Thymus (tissue), 14 donors: ENCODE measurements at places on chromosomes 5 and 9. TPM values are rescaled to one million over a fixed set of nuclear protein-coding genes. Genes with fewer than 3 reads are reported as not detected.
A peak's percentile ranks its signal among the peaks of the same experiment; 100 is the strongest.

GRCh38 chr5:139650689-139651042, 2.5 kb downstream of the CXXC5 start:
- H3K27me3 ChIP-seq = peaks cover 23% of the 10 kb centered on the region
- no peaks in the 10 kb centered on the region for H3K36me3 ChIP-seq
- no peak for DNase-seq
- H3K4me3 ChIP-seq = peak overlapping the region; percentile 93
- peak overlapping the region; percentile 75 for H3K27ac ChIP-seq

GRCh38 chr5:96037128-96037527, 75.5 kb upstream of the ELL2 start:
- H3K36me3 ChIP-seq = no peaks in the 10 kb centered on the region
- DNase-seq = no peak
- no peak overlapping the region for H3K4me3 ChIP-seq
- no peaks in the 10 kb centered on the region for H3K4me1 ChIP-seq
- no peaks in the 10 kb centered on the region for H3K27me3 ChIP-seq

DNA sequence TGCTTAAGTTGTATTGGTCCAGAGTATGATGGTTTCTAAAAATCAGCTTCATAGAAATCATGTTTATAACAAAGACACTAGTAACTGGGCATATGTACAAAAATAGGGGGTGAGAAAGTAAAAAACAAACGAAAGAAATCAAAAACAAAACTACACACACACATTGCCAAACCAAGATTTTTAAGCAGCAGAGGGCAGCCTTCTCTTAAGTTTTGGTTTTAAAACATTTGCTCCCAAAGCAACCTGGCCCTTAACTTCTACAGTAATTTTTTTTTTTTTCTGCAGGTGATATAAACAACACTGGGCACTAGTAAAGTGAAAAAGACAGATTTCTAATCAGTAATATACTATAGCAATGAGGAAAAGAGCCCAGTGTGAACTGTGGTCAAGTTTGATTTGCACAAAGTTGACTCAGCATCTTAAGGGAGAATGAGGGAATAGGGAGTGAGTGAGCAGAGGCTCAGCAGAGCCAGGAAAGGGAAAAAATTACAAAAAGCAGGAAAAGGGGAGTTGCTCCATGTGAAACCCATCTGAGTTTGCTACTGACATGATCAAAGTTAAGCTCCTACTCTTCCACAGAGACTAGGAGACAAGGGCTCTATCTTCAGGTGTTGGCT, 13.4 kb upstream of the GAPT start:
- no peaks in the 10 kb centered on the region for H3K27me3 ChIP-seq
- no peaks in the 10 kb centered on the region for H3K4me1 ChIP-seq
- H3K27ac ChIP-seq = no peak overlapping the region
- no peak for DNase-seq

DNA sequence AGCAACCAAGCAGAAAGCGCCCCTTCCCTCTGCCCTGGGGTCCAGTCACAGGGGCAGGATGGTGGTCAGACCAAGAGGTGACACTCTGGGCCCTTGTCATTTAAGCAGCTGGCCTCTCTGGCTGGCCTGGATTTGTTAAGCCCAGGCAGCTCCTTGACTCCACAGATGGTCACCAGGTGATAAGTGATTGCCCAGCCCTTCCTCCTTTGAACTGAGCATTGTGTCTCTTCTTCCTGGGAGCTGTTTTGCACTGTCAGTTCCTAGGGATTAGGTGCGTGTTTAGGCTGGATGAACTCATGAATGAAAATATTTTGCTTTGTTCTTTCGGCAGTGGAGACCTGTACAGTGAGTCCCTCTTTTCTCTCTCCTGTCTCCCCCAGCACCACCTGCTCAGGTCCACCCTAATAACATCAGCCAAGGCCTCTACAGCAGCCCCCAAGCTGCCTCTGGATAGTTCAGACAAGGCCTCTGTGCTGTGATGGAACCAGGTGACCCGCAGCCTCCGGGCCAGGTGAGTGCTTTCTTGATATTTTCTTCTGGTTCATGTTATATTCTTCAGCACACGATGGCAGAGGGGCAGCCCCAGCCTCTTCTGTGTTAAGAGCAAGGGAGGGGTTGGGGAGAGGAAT, 139.7 kb upstream of the PITX1 start:
- no peaks in the 10 kb centered on the region for H3K36me3 ChIP-seq
- H3K27ac ChIP-seq = no peak overlapping the region
- DNase-seq = no peak
- H3K27me3 ChIP-seq = no peaks in the 10 kb centered on the region
- H3K4me1 ChIP-seq = no peaks in the 10 kb centered on the region
- no peak overlapping the region for H3K4me3 ChIP-seq

Gene PRUNE2
- 3.4 TPM for total RNA-seq

- no peak overlapping the region for H3K27ac ChIP-seq
- no peaks in the 10 kb centered on the region for H3K36me3 ChIP-seq
- no peak overlapping the region for H3K4me3 ChIP-seq
- DNase-seq = peak; percentile 10
- H3K27me3 ChIP-seq = no peaks in the 10 kb centered on the region
Observed at GRCh38 chr5:150562832-150563231, 54.9 kb downstream of the NDST1 start.

DNA sequence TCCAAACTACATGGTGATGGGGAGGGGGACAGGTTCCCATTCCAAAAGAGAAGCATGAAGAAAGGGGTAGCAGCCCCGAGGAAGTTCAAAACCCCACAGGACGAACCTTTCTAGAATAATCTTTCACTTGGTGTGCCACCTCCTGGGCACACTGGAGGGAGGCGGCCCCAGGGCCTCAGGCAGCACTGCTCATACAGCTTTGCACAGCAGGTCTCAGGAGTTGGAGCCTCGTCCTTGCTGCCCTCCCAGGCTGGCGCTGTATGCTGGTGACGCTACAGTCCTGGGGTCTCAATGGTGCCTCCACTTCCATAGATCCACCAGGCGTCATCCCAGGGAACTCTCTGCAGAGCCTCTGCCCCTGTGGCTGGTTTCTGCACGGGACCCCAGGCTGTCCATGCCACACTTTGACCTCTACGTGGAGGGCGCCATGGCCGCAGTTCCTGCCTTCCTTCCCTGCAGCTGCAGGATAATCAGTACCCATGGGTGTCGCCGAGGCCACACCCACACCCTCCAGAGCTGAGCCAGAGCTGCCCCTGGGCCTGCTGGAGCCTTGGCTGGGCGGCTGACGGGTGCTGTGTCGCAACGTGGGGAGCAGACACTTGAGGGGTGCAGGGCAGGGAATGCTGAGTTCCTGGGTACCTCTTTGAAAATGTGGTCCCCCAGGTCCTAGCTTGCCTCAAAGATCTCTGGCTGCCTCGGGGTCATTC, 95.3 kb downstream of the COL5A1 start:
- H3K4me1 ChIP-seq = peaks cover 2% of the 10 kb centered on the region
- H3K36me3 ChIP-seq = no peaks in the 10 kb centered on the region
- no peak for DNase-seq
- H3K27me3 ChIP-seq = no peaks in the 10 kb centered on the region
- no peak overlapping the region for H3K27ac ChIP-seq

DNA sequence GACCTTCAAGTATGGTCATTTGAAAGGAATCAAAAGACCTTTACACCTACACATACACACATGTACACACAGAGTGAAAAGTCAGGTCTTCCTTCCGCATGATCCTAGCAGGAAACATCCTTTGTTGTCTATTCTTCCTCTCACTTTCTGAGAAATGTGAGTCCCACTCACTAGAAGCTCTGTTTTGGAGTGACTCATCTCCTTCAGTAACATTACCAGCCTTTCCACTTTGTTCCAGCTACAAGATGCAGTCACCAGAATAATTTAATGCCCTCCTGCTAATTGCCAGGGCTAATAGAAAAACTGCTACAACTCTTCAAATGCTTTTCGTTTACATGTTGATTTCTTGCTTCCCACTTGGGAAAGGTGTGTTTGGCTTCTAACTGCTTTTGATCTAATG, 417.3 kb downstream of the RASEF start:
- no peaks in the 10 kb centered on the region for H3K27me3 ChIP-seq
- no peaks in the 10 kb centered on the region for H3K36me3 ChIP-seq
- no peak for DNase-seq
- H3K27ac ChIP-seq = no peak overlapping the region

DNA sequence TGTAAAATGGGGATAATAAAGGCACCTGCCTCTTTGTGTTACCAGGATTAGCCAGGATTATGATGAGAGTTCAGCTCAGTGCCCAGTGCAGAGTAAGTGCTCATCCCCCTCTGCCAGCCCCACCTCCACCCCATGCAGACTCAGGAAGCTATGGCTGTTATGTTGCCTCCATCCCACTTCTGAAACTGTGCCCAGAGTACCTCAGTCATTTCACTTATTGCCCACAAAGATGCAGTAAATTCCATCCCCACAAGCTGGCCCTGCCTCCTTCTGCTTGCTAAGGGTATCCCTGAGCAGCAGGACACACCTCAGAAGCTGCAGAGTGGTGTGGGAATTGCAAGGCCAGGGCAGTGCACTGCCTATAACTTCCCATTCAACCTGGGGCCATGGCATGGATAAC, 415.1 kb downstream of the SPOCK1 start:
- no peaks in the 10 kb centered on the region for H3K4me1 ChIP-seq
- H3K27ac ChIP-seq = no peak overlapping the region
- H3K36me3 ChIP-seq = no peaks in the 10 kb centered on the region
- H3K27me3 ChIP-seq = no peaks in the 10 kb centered on the region

Gene NDST1
- total RNA-seq = 2.8 TPM

Gene RNF183
- 0.24 TPM for total RNA-seq

- H3K27me3 ChIP-seq = no peaks in the 10 kb centered on the region
- no peaks in the 10 kb centered on the region for H3K4me1 ChIP-seq
- H3K4me3 ChIP-seq = no peak overlapping the region
- no peak for DNase-seq
Observed at GRCh38 chr5:110397281-110397680, 329.2 kb downstream of the TMEM232 start.

Gene PGM5
- 4.3 TPM for total RNA-seq

DNA sequence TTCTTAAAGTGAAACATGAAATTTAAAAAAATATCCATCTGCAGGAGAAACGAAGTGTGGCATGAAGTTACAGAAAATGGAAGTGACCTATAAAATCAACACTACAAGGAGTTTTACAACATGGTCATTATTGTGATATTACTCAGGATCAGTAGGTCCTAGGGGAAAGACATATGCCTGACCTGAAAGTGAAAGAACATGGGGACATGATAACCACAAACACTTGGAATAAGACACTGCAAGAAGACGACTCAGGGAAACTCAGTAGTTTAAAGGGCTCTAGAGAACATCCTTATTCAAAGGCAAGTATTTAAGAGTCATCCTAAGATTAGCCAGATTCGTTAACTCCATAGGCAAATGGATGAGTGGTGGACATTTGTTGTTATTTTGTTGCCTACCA, 19.9 kb upstream of the LPAR1 start:
- DNase-seq = no peak
- H3K27me3 ChIP-seq = no peaks in the 10 kb centered on the region

Gene IL7R
- total RNA-seq = 167 TPM

Gene POLR3G
- total RNA-seq = 3.3 TPM

DNA sequence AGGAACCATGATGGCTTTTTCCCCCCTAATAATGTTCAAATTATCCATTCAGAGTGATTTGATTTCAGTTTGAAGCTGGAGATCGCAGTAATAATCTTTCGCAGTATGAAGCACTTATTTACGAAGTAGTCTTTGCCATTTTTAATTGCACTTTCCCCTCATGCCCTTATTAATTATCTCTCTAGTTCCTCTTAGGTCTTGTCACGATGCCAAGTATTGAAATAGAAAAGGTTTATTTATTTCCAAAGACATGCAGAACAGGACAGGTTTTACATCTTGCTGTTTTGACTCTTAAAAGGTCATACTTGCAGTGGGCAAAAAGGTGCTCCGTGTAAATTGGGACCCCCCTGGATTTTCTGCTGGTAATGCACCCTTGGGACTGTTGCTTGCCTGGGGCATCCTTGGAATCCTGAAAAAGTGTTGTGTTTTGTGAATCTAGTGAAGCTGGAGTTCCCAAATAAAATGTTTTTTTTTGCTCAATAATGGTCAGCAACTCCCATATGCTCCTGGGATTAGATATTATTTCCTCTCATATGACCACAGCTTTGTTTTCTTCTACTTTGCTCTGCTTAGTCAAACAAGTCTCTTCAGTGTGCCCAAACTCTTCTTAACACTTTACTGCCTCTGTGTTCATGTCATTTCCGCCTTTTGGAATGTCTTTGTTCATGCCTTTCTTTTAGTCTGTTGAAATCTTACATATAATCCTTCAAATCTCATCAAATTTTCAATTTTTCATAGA, 278.3 kb downstream of the TMEM38B start:
- no peak for DNase-seq
- H3K36me3 ChIP-seq = no peaks in the 10 kb centered on the region
- no peaks in the 10 kb centered on the region for H3K27me3 ChIP-seq
- no peak overlapping the region for H3K27ac ChIP-seq

Gene JAKMIP2
- total RNA-seq = 10.3 TPM

DNA sequence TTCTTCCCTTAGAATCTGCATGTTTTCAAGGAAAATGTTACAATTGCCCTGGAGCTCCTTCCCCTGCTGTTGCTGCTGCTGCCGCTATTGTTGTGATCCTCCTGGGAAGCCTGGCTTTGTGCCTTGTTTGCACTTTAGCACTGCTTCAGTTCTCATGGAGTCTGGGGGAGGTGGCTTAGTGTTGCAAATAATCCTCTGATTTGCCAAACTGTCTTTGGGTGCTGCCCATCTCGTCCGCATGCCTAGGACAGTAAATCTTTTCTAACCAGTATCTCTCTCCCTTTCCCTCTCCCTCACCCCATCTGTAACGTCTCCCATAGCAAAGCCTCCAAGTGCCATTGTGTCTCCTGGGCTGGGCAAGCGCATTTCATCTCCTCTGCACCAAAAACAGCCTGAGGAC, 30.3 kb downstream of the FAM240B start:
- H3K4me1 ChIP-seq = no peaks in the 10 kb centered on the region
- no peaks in the 10 kb centered on the region for H3K36me3 ChIP-seq
- no peak overlapping the region for H3K4me3 ChIP-seq
- H3K27ac ChIP-seq = no peak overlapping the region

Gene BRD9
- 39.3 TPM for total RNA-seq

Gene MEGF10
- total RNA-seq = 1.1 TPM

DNA sequence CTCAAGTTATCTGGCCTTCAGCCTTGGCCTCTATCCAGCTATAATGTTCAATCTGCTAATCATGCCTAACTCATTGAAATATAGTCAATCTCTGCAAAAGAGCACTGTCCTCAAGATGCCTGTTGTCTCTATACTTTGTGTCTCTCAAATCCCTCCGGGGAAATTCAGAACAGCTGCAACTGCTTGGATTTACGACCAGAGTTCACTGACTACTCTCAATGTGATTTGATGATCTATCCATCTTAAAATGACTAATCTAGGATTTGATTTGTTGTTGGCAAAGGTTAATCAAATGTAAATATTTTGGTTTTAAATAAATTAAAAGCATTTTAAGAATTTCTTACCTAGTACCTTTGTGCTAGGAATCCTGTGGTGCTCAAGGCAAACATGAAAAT, 40.9 kb downstream of the SVEP1 start:
- H3K27ac ChIP-seq = no peak overlapping the region
- DNase-seq = no peak
- no peak overlapping the region for H3K4me3 ChIP-seq
- no peaks in the 10 kb centered on the region for H3K27me3 ChIP-seq
- H3K36me3 ChIP-seq = no peaks in the 10 kb centered on the region

DNA sequence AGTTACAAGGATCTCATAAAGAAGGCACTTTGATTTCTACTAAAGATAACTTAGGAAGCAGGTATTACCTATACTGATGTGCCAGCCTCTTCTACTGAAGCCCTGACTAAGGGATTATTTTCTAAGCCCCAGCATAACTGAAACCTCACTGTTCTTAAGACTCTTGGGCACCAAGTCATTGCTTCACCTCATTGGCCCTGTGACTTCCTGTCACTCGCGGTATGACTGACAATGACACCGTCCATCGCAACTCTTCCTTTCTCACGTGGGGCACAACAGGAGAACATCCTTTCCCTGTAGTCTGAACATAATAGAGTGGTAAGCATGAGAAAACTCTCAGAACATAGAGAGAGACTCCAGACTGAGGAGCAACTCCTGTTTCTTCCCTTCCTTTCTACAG, 6.4 kb downstream of the OR2V2 start:
- no peaks in the 10 kb centered on the region for H3K4me1 ChIP-seq
- no peak overlapping the region for H3K4me3 ChIP-seq
- DNase-seq = no peak
- H3K27me3 ChIP-seq = peaks cover 2% of the 10 kb centered on the region
